ENCODE measurements at places on chromosomes 1 and 21. TPM values are rescaled to one million over a fixed set of nuclear protein-coding genes. Genes with fewer than 3 reads are reported as not detected.

The POLR3GL gene
- polyA plus RNA-seq: 54.6 TPM

The CNR2 gene
- polyA plus RNA-seq: 0.12 TPM

- no peak for DNase-seq
These were observed 43.4 kb upstream of the DIPK1A start for GRCh38 chr1:93004566-93005251.

The SHISAL2A gene
- polyA plus RNA-seq: 1.0 TPM

- no peak for DNase-seq
These were observed 200.1 kb downstream of the ZP4 start for GRCh38 chr1:237690656-237691055.

- DNase-seq: no peak
These were observed 27.0 kb downstream of the DNM3 start for GRCh38 chr1:171868217-171868803.
